ENCODE measurements at places on chromosomes 6 and 20.

DNA sequence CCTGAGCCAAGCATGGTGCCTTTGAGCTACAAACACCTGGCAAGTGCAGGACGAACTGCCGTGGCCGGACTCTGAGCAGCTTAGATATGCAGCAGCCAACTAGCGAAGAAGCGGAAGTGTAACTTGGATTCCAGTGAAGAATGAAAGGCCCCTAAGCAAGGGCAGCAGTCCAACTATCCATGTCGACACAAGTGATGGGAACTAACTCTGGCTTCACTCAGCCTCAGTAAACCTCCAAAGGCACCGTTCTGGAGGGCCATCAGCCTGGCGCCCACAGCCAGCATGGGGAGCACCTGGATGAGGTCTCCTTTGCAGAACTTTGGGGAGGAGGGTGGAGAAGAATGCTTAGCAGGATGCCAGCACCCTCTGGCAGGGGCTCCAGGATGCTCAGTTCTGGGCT, 78.4 kb upstream of the MLN start:
- peak; percentile 27 for DNase-seq

DNA sequence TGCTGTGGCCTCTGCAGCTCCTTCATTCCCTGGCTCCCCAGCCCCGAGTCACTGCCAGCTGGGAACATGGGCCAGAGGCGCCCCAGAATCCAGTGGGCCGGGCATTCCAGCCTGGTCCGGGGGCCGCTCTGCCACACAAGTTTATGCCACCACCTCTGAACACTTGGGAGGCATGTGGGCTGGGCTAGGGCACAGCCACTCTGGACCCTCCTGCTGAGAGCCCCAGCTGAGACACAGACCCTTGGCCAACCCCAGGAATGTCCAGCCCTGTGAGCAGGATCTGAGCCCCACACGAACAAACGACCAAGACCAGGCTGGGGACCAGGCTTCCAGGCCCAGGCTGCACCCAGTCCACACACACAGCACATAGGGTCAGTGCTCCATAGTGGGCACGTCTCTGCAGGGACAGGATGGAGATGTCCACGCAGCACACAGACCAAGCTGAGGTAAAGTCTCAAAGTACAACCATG, 33.0 kb downstream of the YTHDF1 start:
- no peak for DNase-seq

GRCh38 chr6:27288136-27289044, 23.7 kb downstream of the POM121L2 start:
- DNase-seq: no peak

- no peak for DNase-seq
Measured at GRCh38 chr20:50036703-50037102, 53.9 kb downstream of the SNAI1 start.

- DNase-seq: no peak
Measured at GRCh38 chr6:10725044-10725443, 2.2 kb downstream of the TMEM14C start.

DNA sequence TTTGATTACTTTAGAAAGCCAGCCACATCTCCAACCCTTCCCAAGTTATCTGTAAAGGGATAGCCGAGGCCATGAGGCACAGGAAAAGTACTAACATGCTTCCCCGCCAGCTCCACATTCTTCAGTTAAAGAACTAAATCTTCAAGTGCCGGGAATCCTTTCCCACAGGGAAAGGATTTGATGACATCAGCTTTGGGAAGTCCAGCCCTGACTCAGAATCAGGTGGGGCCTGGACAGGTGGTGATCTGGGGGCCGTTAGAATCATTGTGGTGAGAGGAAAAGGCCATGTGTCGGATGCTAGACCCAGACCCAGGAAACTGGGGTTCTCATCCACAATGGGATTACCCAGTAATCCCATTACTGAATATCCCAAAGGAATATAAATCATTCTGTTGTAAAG, 580.0 kb downstream of the QKI start:
- peak; percentile 34 for DNase-seq

- no peak for DNase-seq
Measured at GRCh38 chr20:50469796-50470195, 40.4 kb upstream of the PTPN1 start.

DNA sequence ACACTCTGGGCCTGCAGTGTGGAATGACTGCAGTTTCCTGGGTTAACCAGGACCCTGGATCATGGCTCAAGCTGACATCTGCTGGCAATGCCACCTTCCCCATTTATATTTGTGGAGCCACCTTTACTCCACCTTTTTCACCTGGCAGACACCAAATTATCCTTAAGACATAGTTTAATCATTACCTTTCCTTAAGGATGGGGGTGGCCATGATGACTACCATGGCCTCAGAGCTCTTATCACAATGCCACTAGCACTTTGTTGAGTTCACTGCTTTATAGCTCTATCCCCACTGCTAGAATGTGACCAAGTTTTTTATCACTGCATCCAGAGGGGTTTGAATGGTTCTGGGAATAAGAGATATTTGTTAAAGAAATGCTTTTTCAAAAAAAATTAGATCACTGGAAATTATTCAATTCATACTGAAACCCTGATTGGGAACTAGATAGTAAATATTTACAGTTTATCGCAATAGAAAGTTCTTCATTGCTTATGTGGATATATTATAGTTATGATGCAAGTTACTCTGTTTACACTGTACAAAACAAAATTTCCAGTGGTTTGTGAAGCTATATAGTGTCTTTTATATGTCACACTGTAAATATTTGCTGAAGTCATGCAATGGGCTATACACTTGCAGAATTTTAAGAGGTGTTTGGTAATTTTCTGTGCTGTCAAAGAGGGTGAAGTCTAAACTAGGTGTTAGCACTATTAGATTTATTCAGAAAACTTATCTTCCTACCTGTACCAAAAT, 37.3 kb upstream of the IFNGR1 start:
- no peak for DNase-seq

DNA sequence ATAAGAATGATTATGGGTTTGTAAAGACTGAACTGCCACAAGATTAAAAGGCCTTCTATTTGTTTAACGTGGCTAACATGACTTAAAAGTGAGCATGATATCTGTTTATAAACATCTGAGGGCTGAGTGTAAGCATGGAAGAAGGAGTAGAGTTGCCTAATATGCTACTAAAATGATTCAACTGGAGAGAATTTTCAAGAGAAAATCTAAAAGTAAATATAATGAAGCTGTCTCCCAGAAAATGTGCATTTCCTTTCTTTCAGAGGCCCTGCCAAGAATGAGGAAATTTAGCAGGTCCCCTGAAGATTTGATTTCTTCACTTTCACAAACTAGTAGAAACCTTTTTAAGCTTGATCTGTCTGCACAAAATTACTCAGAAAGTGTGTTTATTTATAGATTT, 4.2 kb upstream of the EYA4 start:
- DNase-seq: peak; percentile 35

DNA sequence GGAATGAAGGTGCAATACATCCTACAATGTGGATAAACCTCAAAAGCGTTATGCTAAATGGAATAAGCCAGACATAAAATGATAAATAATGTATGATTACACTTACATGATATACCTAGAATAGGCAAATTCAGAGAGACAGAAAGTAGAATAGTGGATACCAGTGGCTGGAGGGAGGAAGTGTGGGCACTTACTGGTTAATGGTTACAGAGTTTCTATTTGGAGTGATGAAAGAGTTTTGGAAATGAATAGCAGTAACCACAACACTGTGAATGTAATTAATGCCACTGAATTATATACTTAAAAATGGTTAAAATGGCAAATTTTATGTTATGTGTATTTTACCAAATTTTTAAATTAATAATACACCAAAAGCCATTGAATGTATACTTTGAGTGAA, 71.4 kb upstream of the CST7 start:
- DNase-seq: no peak

- no peak for DNase-seq
Measured at GRCh38 chr6:67908379-67908778, 726.7 kb upstream of the ADGRB3 start.

DNA sequence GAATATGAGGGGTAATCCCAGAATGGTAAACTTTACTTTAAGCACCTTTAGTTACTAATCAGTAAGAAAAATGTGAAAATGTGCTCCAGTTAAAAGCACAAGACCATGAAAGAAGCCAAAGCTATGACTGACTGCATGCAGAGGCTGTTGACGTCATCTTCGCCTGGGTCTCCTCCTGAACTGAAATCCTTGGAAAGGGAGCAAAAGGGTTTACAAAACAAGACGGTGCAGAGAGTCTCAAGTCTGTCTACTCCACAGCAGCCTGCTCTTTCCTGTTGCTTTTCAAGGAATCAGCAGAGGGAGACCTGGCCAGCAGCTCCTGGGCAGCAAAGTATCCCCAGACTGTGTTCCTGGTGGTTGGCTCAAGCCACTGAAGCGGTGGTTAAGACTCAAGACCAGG, 10.2 kb downstream of the FKBP1A start:
- DNase-seq: no peak

DNA sequence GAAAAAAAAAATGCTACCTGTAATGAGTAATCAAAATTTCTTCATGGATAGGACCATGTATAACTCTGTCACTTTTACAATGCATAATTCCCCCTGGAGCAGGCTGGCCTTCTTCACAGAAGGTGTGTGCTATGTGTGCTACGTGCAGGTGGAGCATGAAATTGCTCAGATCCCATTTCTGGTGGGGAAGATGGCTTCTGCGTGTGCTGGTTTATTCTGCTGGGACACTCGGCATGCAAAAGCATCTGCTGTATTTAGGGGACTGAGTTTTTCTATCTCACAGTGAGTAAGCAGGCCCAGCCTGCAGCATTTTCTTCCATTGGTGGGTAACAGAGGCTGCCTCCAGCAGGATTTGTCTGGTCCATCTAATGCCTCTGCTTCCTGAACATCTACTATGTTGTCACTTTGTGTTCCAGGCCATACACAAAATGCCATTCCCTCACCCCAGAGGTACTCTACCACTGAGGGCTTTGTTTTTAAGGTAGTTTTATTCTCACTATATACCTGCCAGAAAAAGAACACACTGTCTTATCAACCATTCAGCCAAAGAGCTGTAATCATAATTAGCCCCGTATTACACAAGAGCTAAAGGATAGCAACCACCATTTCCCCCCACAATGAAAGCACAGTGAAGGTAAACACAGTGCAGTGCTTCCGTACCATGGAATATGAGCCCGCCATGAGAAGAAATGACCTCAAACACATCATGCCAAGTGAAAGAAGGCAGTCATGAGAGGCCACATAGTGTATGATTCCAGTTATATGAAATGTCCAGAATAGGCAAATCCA, 62.4 kb downstream of the SYNDIG1 start:
- no peak for DNase-seq

GRCh38 chr20:43755390-43755789, 28.6 kb upstream of the GTSF1L start:
- peak; percentile 54 for DNase-seq

DNA sequence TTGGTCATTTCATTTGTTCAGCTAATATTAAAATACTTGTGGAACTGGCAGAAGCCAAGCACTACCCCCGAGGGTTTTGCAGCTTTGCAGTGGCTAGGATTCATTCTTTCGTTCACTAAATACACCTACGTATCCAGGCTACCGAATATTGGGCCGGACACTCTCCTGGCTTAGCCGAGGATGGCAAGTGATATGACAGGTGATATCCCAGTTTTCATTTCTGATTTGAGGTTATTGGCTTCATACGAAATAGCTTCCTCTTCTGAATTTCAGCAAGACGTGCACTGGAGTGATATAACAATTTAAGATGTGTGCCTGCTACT, 536 bp upstream of the MTFR2 start:
- no peak for DNase-seq

DNA sequence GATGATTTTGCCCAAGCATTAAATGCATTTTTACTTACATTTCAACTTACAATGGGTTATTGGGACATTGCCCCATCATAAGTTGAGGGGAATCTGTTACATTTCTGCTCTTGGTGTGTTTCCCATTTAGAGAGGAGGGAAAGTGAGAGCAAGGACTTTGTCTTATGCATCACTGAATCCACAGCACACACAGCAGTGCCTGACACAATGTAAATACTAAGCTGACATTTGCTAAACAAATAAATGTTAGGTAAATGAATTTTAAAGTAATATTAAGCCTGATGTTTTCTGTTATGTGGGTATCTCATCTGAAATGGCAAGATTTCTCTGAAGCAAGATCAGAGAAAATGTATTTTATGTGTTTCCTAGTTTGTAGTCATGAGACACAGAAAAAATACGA, 143.6 kb upstream of the STXBP5 start:
- no peak for DNase-seq

DNA sequence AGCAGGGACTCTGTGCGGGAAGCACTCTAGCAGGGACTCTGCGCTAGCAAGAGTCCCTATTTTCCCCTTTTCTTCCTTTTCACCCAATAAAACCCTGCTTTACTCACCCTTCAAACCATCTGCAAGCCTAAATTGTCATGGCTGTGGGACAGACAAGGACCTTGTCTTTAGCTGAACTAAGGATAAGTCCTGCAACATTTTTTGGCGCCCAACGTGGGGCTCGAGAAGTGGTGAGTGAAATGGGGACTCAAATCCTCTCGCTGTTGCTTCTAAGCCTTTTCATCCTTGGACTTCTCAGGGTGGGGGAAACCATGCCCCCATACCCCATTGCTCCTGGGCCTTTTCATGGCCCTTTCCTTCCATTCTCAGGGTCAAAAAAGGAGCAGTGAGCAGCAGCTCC, 46.4 kb downstream of the IMPG1 start:
- DNase-seq: peak; percentile 3

GRCh38 chr6:35140639-35141006, 516 bp downstream of the TCP11 start:
- DNase-seq: no peak

- DNase-seq: no peak
Measured at GRCh38 chr6:166737261-166737660, 110.2 kb upstream of the RPS6KA2 start.

DNA sequence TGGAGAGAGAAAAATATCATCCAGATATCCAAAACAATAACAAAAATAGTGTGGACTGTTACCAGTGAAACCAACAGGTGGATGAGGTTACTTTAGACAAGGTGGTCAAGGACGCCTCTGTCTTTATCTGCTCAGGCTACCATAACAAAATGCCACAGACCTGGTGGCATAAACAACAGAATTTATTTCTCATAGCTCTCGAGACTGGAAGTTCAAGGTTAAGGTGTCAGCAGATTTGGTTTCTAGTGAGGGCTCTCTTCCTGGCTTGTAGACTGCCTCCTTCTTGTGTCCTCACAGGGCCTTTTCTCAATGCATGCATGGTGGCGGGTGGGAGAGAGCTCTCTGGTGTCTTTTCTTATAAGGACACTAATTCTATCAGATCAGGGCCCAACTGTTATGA, 21.1 kb upstream of the LBP start:
- DNase-seq: no peak

GRCh38 chr6:83459663-83460062, 28.8 kb upstream of the ME1 start:
- no peak for DNase-seq

- DNase-seq: peak; percentile 91
Measured at GRCh38 chr6:34610819-34611477, 54.8 kb upstream of the SPDEF start.

GRCh38 chr6:113763876-113764275, 93.3 kb upstream of the MARCKS start:
- DNase-seq: peak; percentile 53

Data from fibroblast of lung (primary cell).